GM23338 (cell line): ENCODE measurements at places on chromosomes 5 and 9. TPM values are rescaled to one million over a fixed set of nuclear protein-coding genes. Genes with fewer than 3 reads are reported as not detected.

The CARTPT gene
- total RNA-seq, result not detected in 2 replicates

The PRELID2 gene
- 9.8 and 13.1 TPM in 2 replicates for total RNA-seq

The AMBP gene
- 1.3 and 4.0 TPM in 2 replicates for total RNA-seq

The PLCXD3 gene
- total RNA-seq, result 0.03 TPM in 1 of 2 replicates, not detected in the other

The GPRIN1 gene
- 11.7 and 14.6 TPM in 2 replicates for total RNA-seq

- DNase-seq, result peak; percentile 84
These were observed 76.4 kb upstream of the ARAP3 start for GRCh38 chr5:141758310-141758998.

DNA sequence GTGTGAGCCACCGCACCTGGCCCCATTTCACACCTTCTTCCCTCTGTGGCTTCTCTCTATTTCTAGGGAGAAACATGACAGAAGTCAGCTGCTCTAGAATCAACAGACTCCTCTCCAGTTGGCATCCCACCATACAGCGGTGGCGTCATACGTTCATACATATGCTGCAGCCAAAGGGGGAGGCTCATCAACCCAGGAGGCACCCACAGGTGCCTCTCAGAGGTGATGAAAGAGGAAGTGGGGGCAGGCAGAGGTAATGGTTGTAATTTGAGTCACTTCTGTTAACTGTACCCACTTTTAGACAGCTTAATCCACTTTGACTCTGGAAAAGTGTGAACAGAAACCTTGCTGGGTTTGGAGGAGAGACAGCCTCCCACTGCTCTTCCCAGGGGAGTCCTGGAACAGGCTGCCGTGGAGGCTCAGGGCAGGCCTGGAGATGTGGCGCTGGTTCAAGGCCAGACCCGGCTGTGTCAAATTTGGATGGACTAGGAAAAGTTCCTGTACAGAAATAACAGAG is 47.3 kb upstream of the SUB1 start:
- DNase-seq, result no peak

DNA sequence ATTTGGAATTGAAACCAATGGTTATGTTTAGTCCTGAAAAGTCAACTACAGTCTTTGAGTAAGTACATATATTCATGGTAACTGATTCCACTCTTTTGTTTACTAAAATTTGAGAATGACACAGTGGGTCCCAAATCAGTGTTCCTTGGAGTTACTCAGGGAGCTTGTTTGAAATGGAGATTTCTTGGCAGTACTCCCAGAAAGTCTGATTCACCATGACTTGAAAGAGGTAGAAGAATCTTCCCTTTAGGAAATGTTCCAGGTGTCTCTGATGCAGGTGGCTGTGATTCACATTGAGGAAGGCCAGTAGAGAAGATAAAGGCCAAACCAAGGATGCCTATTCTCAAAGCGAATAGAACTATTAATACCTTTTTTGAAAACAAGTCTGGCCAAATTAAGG is 1078.3 kb downstream of the CDH12 start:
- DNase-seq, result no peak

DNA sequence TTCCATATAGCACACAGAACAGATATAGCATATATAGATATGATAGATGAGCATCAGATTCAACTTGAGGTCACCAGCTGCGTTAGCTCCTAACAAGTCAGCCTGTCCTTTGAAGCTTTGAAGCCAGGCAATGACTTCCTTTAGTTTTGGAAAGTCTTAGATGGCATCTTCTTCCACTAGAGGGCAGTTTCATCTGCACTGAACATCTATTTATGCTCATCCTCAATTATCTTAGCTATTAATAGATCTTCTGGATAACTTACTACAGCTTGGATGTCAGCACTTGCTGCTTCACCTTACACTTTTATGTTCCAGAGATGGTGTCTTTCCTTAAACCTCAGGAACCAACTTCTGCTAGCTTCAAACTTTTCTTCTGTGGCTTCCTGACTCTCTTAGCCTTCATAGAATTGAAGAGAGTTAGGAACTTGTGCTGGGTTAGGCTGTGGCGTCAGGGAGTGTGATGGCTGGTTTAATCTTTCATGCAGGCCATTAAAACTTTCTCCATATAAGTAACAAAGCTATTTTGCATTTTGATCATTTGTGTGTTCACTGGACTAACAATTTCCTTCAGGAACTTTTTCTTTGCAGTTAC is 1401.4 kb downstream of the EFNA5 start:
- DNase-seq, result peak; percentile 62

- DNase-seq, result no peak
These were observed 28.1 kb upstream of the OBP2B start for GRCh38 chr9:133237035-133237731.

DNA sequence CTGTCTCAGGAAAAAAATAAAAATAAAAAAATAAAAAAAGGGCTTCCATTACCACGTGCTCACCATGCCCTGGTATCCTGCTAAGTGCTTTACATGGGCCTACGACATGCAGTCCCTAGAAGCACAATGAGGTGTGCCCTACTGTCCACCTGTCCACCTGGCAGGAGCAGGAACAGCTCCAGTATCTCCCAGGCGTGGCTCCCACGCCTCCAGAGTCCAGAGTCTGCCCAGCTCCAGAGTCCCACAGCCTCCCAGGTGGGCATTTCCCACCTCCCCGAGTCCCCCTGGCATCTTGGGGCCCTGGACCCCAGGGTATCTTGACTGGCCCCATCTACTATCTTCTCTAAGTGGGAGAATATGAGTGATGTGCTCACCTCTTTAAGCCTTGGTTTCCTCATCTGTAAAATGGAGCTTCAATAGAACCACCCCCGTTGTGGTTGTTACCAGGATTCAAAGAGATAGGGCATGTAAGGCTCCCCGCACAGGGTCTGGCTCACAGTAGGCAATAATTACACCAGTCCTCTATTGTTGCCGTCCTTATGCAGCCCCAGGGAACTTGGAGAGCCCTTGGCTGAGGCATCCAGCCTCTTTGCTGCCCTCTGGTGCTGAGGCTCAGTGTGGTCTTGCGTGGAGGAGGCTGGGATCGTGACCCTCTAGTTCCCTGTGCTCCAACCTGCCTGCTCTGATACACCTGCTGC is 8.9 kb downstream of the CXCL14 start:
- DNase-seq, result peak; percentile 82

- no peak for DNase-seq
These were observed 5.0 kb downstream of the FBXW5 start for GRCh38 chr9:136939431-136939995.

GRCh38 chr5:115831163-115831768 is 10.1 kb downstream of the ATG12 start:
- peak; percentile 71 for DNase-seq
